ENCODE measurements at places on chromosomes 3 and 15. TPM values are rescaled to one million over a fixed set of nuclear protein-coding genes. Genes with fewer than 3 reads are reported as not detected.

The PEAK1 gene
- 5.9 TPM for total RNA-seq

The SPATA12 gene
- total RNA-seq: not detected

The MAP6D1 gene
- 1.7 TPM for total RNA-seq

DNA sequence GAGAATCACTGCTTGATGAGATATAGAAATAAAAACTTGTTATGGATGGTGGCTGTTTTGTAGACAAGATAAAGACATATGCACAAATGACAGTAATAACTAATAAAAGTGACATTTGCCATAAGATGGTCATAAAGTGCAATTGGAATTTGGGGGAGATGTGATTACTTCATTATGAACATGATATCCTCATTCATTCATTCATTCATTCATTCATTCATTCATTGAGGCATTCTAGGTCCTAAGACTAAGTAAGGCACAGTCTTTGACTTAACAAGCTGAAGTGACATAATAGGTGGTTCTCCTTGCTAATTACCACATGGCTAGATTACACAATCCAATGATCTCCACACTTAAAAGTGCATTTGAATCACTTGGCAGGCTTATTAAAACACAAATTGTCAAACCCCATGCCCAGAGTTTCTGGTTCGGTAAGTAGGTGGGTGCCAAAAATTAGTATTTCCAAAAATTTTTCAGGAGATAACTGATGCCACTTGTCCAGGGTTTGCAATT, 18.9 kb downstream of the RAP2B start:
- DNase-seq: no peak
- H3K27ac ChIP-seq: no peak overlapping the region
- peaks cover 8% of the 10 kb centered on the region for H3K4me1 ChIP-seq
- no peaks in the 10 kb centered on the region for H3K36me3 ChIP-seq

DNA sequence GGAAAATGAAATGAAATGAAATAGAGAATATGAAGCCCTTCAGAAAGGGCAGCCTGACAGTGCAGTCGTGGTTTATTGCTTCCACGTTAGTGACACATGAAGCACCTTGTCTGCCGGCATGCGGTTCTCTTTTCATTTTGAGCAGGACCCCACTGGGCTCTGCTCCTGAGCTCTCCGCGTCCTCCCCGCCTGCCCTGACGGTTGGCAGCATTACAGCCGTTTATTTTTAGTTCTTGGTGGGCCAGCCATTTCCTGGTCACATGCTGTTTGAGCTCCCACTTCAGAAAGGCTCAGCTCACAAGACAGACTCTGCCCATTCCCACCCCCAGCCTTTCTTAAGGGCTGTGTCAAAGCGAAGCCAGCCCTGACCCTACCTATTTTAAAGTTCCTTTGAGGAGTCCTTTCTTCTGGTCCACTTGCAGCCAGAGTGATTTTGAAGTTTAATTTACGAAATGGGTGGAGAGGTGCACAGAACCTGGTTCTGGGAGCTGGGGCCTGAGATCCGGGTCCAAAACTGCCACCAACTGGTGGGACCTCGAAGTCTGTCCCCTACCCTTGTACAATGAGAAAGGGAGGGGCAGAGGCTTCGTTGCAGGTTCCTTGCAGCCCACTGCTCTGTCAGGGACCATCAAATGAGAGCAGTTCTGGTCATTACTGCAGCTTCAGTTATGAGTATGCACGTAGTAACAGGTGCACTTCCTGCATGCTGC, 60.1 kb downstream of the MGLL start:
- no peak overlapping the region for H3K4me3 ChIP-seq
- H3K36me3 ChIP-seq: no peaks in the 10 kb centered on the region
- H3K27me3 ChIP-seq: peaks cover 48% of the 10 kb centered on the region
- DNase-seq: no peak
- H3K27ac ChIP-seq: no peak overlapping the region

- no peak overlapping the region for H3K27ac ChIP-seq
- peaks cover 30% of the 10 kb centered on the region for H3K27me3 ChIP-seq
- no peak for DNase-seq
- H3K4me1 ChIP-seq: no peaks in the 10 kb centered on the region
- H3K36me3 ChIP-seq: peaks cover 3% of the 10 kb centered on the region
These were observed 107.7 kb upstream of the NEO1 start for GRCh38 chr15:72944565-72944964.

DNA sequence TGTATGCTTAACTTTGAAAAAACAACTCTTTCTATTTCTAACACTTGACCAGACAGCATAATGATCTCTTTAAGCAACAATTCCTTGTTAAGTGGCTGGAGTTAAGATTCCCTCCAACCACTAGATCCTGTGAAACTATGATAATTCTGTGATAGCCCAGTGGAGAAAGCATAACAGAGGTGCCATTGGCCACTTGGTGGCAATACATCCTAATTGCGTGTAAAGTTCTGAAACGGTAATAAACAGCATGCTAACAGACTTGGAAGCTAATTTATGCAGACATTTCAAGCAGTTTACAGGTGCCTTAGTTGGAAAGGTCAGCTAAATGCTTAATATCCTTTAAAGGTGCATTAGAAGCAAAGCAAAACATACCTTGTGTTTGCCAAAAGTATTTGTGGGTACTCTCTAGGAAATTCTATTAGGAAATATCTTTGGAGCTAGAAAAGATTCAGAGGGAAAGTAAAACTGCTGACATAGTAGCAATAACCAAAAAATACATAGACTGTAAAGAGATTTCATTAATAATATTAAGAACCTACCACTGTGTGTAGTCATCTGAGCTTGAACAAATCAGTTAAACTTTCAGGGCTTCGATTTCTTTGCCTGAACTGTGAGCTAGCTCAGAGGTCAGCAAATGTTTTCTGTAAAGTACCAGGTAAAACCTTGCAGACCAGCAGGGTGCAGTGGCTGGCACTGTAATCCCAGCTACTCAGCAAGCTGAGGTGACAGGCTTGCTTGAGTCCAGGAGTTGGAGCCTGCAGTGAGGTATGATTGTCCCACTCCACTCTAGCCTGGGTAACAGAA, 19.0 kb upstream of the CSTA start:
- DNase-seq: no peak
- H3K27ac ChIP-seq: no peak overlapping the region
- H3K4me3 ChIP-seq: no peak overlapping the region
- no peaks in the 10 kb centered on the region for H3K27me3 ChIP-seq

- H3K36me3 ChIP-seq: no peaks in the 10 kb centered on the region
- no peak overlapping the region for H3K27ac ChIP-seq
- peaks cover 15% of the 10 kb centered on the region for H3K4me1 ChIP-seq
- H3K4me3 ChIP-seq: no peak overlapping the region
- H3K27me3 ChIP-seq: no peaks in the 10 kb centered on the region
These were observed 205.9 kb downstream of the MBNL1 start for GRCh38 chr3:152474585-152474984.

DNA sequence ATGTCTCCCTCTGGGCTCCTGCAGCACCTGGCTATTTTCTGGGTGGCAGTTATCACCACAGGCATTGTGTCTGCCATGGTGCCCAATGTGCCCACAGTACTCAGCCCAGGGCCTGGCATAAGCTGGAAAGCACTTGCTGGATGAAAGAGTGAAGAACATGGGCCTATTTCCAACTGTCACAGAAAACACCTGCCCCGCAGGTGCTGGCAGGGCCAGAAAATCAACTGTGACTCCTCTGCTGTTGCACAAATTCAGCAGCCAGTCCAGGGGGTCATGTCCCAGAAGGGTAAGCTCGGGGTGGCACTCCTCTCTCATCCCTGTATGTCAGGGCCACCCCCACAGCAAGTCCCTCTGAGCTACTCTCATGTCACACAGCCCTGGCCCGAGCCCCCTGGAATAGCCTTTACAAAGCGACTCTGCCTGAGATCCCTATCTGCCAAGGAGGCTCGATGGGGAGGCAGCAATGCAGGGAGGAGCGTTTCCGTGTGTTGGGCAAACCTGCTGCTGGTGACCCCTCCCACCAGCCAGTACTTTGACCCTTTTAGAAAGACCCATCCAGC, 16.9 kb downstream of the ITIH3 start:
- H3K4me3 ChIP-seq: no peak overlapping the region
- peak overlapping the region; percentile 57 for H3K27ac ChIP-seq
- H3K4me1 ChIP-seq: peaks cover 11% of the 10 kb centered on the region
- no peaks in the 10 kb centered on the region for H3K27me3 ChIP-seq
- DNase-seq: no peak
- no peaks in the 10 kb centered on the region for H3K36me3 ChIP-seq

DNA sequence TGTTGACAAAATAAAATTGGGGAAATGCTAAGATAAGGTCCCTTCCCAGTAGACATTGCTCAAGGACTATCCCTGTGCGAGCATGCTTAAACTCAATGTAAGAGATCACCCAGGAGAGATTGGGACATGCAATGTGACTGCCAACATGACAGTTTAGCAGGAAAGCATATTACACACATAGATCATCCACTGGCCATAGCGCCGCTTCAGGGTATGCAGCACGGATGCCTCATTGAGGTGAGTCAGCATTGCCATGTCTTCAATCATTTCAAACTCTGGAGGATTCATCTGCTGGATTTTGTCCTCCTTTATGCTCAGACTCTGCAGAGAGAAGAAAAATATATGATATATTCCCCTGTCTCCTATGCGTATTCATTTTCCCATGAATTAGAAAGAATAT, 8.9 kb downstream of the MYH15 start:
- H3K27me3 ChIP-seq: peaks cover 15% of the 10 kb centered on the region
- H3K36me3 ChIP-seq: no peaks in the 10 kb centered on the region
- H3K27ac ChIP-seq: no peak overlapping the region
- DNase-seq: no peak

DNA sequence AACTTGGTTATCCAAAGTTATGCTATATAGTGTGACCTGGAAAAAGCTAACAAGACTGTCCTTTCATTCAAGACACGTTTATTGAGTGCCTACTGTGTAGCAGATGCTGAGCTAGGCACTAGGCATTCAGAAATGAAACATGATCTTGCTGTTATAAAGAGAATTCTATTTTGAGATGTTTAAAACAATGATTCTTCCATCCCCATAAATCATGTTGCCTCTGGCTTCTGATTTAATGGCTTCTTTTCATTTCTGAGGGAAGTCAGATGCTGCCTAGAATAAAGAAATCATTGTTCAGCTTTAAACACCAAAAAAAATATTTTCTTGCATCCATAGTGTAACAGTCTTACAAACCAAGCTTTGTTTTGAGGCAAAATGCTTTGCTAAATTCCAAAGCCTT, 620.9 kb upstream of the UBE2E2 start:
- no peak overlapping the region for H3K27ac ChIP-seq
- H3K4me3 ChIP-seq: no peak overlapping the region
- DNase-seq: no peak
- no peaks in the 10 kb centered on the region for H3K4me1 ChIP-seq
- H3K36me3 ChIP-seq: no peaks in the 10 kb centered on the region

DNA sequence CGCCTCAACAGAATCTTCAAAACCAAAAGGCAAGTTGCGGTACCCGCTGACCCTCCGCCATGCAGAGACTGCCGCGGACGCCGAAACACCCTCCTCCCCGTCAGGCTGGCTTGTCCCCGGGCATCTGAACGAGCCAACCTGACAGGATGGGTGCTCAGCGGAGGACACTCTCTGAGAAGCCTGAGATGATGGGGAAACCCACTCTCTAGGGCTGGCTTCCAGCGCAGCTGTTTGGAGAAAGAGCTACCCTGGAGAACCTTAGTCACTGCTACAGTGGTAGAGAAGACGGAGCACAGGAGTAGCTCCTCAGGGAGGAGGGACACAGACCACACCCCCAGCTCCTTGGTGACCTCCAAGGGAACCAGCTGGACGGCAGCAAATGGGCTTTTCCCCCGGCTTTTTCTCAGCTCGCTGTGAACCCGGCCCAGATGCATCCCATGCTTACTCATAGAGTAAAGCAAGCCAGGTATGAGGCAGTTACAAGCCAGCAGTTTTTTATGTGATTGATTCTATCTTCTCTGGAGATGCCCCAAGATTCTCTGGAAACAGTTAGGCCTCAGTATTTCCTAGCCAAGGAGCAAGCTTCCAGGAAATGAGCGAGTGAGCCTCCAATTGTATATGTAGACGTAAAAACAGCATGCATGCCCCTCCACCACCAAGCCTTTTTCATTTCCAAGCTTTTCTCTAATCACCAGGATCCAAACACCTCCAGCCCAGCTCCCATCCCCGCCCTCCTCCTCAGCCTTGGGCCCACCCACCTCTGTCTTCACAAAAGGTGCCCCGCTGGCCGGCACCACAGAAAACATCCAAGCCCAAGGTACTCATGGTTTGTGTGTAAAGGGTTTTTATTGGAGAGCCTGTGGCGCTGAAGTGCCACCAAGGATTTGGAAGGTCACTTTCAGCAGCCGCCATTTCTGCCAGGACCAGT, 38.7 kb downstream of the FAM174B start:
- peaks cover 9% of the 10 kb centered on the region for H3K27me3 ChIP-seq
- H3K27ac ChIP-seq: no peak overlapping the region
- no peak for DNase-seq
- no peak overlapping the region for H3K4me3 ChIP-seq
- no peaks in the 10 kb centered on the region for H3K4me1 ChIP-seq

- no peak for DNase-seq
- H3K27ac ChIP-seq: no peak overlapping the region
- H3K27me3 ChIP-seq: no peaks in the 10 kb centered on the region
- no peaks in the 10 kb centered on the region for H3K36me3 ChIP-seq
These were observed 130.4 kb upstream of the UBE2E2 start for GRCh38 chr3:23072693-23073092.

DNA sequence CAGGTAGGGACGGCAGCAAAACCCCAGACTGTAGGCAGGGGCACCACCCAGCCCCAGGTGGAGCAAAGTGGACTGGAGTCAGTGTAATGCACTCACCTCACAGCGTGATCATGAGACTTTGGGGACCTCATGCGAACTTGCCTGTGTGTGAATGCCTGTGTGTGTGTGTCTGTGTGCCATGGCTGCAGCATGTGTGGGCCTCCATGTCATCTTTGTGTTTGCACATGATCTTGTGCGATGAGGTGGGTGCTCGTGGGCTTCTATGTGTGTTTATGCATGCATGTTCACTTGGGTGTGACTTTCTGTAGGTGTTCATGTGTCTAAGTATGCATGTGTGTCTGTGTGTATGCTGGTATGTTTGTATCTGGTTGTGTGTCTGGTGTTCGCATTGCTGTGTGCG, 41.2 kb upstream of the ADPGK start:
- no peak overlapping the region for H3K27ac ChIP-seq
- H3K4me1 ChIP-seq: peaks cover 2% of the 10 kb centered on the region
- no peak for DNase-seq
- H3K4me3 ChIP-seq: no peak overlapping the region
- peaks cover 28% of the 10 kb centered on the region for H3K27me3 ChIP-seq
- H3K36me3 ChIP-seq: no peaks in the 10 kb centered on the region

DNA sequence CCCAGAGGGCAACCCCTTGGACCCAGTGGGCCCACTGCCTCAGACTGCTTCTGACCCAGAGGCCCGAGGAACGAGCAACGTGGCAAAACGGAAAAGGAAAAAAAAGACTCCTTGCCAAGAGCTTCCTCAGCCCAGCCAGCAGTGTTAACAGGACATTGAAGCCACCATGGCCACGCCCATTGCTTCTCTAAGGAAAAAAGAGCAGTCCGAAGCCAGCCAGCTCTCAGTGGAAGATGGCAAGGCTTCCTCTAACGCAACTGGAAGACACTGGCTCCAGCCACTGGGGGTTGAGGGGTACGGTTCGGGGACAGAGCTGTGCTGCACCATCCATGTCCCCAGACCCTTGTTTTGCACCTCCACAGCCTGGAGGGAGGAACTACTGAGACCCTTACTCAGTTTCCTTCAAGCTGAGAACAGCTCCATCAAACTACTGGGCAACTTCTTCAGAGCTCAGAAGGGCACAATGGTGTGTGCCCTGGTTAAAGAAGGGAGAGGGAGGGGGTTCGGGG, 10.7 kb downstream of the BMF start:
- DNase-seq: no peak
- peaks cover 24% of the 10 kb centered on the region for H3K4me1 ChIP-seq
- no peak overlapping the region for H3K4me3 ChIP-seq
- H3K27ac ChIP-seq: no peak overlapping the region
- no peaks in the 10 kb centered on the region for H3K36me3 ChIP-seq
- H3K27me3 ChIP-seq: no peaks in the 10 kb centered on the region

GRCh38 chr3:153305189-153305588, 143.2 kb downstream of the RAP2B start:
- H3K36me3 ChIP-seq: no peaks in the 10 kb centered on the region
- no peaks in the 10 kb centered on the region for H3K4me1 ChIP-seq
- no peak overlapping the region for H3K4me3 ChIP-seq
- H3K27me3 ChIP-seq: peaks cover 1% of the 10 kb centered on the region

Measured in T-helper 17 cell (primary cell).